T follicular helper cell (primary cell): ENCODE measurements at places on chromosomes 4 and X.

DNA sequence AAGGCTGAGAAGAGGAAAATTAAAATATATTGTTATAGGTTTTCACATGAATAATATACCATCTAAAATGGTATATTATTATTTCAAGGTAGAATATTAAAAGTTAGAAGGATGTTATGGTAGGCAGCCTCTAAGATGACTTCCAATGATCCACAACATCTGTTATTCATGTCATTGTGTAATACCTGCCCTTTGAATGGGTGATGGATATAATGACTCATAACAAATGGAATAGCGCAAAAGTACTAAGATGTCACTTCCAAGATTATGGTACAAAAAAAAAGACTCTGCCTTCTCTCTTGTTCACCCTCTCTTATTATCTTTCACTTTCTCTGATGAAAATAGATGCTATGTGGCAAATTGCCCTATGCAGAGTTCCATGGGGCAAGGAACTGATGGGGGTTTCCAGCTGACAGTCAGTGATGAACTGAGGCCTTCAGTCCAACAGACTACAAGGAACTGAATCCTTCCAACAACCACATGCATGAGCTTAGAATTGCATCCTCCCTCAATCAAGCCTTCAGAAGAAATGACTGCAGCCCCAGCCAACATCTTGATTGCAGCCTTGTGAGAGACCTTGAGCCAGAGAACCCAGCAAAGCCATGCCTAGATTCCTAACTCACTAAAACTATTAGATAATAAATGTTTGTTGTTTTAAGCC is 57.7 kb downstream of the HS6ST2 start:
- DNase-seq, result no peak

GRCh38 chr4:127240764-127241105 is 392.0 kb upstream of the INTU start:
- no peak for DNase-seq

DNA sequence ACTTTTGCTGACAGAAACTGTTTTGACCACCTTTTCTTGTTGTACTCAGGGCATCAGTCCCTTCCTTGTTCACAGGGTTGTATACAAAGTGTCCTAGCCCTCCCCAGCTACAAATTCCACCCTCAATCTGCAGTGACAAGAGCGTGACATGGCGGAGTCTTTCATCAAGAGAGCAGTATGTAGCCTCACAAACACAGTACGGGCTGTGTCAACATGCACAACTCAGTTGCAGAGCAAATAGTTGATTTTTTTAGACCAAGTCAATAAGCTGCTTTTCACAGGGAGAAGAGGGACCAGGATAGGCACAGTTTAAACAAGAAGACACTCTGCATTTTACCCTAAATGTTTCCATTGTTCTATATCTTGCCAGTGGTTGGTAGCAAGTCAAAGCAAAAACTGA is 8.6 kb upstream of the HS6ST2 start:
- DNase-seq, result no peak

DNA sequence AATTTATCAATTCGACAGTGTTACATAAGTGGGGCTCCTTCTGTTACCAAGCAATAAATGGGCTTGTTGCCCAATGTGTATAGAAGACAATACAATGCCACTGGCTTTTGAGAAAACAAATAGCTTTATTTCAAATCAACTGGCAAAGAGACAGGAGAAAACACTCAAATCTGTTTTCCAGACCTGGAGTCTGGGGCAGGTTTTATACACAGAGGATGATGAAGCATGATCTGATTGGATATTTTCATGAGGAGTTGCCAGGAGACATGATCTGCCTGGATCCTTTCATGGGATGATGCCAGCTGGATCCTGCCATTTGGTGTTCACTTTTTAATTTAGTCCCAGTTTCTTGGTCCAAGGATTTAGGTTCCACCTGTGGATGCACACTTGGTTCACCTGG is 287.9 kb downstream of the CXXC4 start:
- no peak for DNase-seq

DNA sequence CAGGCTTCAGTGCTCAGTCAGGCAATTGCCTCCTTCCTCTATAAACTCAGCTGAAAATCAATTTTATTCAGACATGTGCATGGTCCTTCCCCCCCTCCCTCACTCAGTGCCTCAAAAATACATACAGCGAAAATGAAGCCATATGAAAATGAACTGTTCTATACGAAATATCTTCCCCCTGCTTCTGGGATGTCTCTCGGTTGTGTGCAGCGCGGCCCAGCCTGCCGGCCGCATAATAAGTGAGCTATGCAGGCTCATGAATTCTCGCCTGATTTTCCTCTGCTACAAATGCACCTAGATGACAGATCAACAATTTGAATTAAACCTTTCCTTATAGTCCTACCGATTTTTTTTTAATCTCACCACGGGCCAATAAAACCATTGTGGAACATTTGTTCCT is 252.9 kb downstream of the CRLF2 start:
- DNase-seq, result no peak

DNA sequence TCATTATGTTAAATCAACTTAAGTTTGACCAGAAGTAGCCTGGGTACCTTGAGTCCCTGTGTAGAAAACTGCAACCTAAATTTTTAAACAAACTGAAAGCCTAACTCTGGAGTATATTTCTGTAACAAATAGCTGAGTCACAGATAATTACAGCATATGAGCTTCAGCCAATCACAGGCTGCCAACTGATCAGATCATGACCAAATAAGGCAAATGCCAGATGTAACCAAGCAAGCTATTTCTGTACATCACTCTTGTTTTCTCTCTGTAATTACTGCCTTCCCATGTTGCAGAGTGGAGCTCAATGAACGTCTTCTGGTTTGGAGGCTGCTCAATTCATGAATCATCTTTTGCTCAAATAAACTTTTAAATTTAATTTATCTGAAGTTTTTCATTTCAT is 980.9 kb upstream of the DIAPH2 start:
- no peak for DNase-seq

DNA sequence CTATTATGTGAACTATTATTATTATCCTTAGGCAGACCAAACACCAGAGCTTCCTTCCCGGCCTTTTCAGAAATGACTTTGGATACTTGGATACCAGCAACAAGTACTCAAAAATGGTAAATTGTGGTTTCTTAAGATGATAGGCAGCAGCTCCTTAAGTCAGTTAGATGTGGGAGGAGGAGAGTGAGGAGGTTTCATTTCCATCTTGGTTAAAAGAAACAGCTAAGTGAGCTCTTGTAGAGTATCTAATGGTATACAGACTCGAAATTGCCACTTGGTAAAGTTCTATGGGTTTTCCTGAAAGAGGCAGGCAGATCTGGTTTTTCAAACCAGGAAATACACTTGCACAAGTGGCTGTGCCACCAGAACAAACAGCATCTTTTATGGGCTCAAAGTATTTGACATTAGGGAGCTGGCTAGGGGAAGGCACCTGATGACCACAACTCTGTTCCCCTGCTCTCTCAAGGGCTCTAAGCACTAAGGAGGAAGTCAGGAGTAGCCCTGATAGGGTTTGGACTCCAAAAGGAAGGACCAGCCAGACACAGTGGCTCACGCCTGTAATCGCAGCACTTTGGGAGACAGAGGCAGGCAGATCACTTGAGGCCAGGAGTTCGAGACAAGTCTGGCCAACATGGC is 130.9 kb downstream of the TMEM164 start:
- no peak for DNase-seq

DNA sequence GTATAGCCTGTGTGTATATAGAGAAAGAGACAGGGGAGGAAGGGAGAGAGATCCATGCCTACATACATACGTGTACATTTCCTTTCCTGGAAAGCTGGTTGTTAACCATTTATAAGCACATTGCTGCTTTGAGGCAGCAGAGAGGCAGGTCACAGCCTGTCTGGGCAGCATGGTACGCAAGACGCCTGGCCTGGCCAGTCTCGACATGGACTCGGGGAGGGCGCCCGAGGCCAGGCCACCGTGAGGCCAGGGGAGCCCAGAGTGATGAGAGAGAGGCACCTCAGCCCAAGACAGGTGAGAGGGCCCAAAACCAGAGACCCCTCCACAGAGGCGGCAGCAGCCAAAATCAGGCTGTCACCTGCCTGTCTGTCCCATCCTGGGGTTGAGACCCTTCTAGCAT is 3.9 kb downstream of the TREX2 start:
- DNase-seq, result no peak

- no peak for DNase-seq
These were observed 166.6 kb downstream of the LDB2 start for GRCh38 chr4:16731776-16732380.

DNA sequence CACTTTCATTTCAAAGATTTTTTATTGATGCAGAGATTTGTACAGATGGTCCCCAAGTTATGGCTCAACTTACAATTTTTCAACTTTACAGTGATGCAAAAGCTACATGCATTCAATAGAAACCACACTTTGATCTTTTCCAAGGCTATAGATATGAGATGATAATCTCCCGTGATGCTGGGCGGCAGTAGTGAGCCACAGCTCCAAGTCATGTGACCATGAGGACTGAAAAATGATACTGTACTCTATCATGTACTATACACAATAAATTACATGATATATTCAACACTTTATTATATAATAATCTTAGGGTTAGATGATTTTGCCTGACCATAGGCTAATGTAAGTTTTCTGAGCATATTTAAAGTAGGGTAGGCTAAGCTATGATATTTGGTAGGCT is 14.0 kb upstream of the GASK1B start:
- DNase-seq, result no peak

GRCh38 chr4:74754218-74754617 is 40.1 kb downstream of the BTC start:
- no peak for DNase-seq

GRCh38 chr4:10336471-10336870 is 120.8 kb downstream of the ZNF518B start:
- DNase-seq, result no peak

GRCh38 chr4:95470622-95471021 is 78.2 kb downstream of the UNC5C start:
- DNase-seq, result no peak

GRCh38 chrX:11272290-11272689 is 20.9 kb upstream of the AMELX start:
- DNase-seq, result no peak

- no peak for DNase-seq
These were observed 661.2 kb downstream of the FAT4 start for GRCh38 chr4:125975861-125976397.

GRCh38 chrX:150544222-150544787 is 24.1 kb upstream of the MTM1 start:
- DNase-seq, result no peak

- no peak for DNase-seq
These were observed 31.0 kb downstream of the NSG1 start for GRCh38 chr4:4417886-4418285.

- DNase-seq, result no peak
These were observed 37.2 kb downstream of the CNGA2 start for GRCh38 chrX:151771726-151772125.

GRCh38 chr4:143882892-143883291 is 22.5 kb downstream of the GYPE start:
- no peak for DNase-seq

DNA sequence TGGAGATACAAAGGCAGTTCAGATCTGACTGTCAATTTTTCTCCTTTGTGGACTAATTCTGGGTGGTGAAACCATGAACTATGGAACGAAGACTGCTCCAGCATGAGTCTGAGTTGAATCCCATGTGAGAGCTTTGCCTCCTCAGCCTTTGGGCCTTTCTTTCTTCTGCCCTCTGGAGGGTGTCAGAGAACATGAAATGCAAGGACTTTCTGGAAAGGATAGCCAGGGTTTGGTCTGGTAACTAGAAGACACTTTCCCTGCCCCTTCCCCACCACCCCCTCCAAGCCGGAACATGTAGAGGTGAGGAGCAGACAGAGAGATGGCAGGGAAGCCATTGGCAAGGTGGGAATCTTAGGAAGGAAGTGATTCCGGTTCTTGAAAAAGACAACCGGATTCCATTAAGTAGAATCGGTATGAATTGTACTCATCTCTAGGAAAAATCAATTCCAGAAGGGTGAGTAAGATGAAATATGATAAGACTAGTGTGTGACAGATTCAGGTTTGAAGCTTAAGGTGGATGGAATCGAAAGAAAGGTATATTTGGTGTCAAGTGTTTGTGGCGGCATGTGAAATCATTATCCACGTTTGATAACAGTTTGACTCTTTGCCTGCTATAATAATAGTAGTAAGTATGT is 19.0 kb downstream of the FHL1 start:
- DNase-seq, result no peak

GRCh38 chrX:57737881-57738280 is 57.8 kb upstream of the NLRP2B start:
- DNase-seq, result no peak

DNA sequence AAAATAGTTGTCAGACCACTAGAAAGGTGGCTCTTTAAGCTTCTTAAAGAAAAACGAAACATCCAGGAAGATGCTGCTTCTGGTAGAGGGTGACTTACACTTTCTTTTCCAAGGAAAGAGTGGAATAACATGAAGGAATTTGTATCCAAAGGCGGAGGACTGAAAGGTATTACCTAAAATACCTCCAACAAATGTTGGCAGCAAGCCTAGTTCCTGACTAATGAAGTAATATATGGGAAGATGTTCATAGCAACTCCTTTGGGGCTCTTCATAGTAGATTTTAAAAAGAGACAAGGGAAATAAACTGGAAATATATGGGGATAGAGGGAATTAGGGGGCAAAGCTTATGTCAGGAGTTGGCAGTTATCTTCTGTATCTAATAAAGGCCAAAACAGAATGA is 116.2 kb downstream of the AASDH start:
- no peak for DNase-seq

DNA sequence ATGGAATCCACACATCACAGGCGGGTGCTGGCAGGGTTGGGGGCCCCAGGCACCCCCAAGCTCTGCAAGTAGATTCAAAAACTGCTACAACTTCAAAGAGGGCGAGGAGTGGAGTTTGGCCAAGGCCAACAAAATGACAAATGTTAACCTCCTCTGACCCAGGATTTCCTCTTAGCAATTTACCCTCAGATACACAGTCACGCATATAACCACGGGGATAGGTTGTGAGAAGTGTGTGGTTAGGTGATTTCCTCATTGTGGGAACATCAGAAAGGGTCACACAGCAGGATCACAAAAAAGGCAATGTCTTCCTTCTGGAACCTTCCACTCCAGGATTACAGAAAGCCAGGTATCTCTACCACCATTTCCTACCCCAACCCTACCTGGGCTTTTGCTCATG is 62.4 kb downstream of the C4orf50 start:
- no peak for DNase-seq

GRCh38 chr4:99711657-99712056 is 54.0 kb upstream of the C4orf54 start:
- DNase-seq, result no peak

- no peak for DNase-seq
These were observed 91.1 kb upstream of the PGRMC2 start for GRCh38 chr4:128378668-128379067.
